ENCODE measurements at places on chromosomes 7 and 10.
A peak's percentile ranks its signal among the peaks of the same experiment; 100 is the strongest.

- DNase-seq, result no peak
Observed at GRCh38 chr10:33780961-33781360, 446.5 kb upstream of the NRP1 start.

- no peak for DNase-seq
Observed at GRCh38 chr10:5679606-5680005, 5.0 kb upstream of the TASOR2 start.

DNA sequence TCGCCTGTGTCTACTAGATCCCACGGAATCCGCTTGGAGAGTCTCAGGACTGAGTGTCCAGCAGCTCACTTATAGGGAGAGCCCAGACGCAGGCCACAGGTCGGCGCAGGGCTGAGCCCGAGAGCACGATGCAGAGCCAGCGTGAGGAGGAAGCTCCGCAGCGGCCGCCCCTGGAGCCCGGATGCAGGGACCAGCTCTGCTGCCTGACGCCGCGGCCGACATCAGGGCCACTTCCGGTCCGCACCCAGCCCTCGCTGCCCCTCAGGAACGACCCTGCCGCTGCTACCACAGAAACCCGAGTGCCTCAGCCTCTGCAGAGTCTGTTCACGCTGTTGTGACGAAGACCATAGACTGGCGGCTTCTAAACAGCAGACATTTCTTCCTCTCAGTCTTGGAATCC lies 275.8 kb upstream of the PPP2R2D start:
- DNase-seq, result no peak

DNA sequence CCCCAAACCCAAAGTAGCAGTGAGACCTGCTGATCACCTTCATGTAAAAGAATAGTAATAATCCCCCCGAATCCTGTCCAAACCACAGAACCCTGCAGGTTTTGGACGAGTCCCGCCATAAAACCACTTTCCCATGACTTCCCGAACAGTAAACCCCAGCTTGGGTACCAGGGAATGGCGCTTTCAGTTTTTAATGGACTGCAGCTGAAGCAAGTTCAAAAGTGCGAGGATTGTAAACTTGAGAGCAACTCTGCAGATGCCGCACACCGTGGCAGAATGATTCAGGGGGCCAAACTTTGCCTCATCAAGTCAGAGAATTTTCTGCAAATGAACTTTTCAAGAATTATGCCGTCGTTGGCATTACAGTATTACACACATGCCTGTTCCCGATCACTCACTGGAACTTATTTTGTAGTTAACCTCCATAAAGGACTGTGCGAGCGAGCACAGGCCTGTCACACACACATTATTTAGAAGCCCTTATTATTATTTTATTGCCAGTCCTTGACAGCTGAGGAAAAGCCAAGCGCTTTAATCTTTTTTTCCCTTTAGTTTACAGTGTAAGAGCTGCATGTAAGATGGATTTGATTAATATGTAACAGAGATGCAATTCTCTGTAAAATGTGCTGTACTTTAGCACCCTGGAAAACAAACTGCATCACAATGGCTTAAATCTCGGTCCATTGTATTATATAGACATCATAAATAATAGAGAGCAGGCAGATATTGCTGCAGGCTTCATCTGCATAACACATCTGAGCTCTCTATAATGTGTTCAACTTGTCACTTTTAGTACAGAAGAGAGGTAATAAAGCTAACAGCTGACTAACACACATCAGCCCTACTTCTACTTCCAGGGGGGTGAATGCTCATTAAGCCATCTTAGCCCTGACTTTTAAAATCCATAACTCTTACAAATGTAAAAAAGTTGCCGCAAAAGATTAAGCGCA lies 493.5 kb upstream of the GALNT17 start:
- no peak for DNase-seq

DNA sequence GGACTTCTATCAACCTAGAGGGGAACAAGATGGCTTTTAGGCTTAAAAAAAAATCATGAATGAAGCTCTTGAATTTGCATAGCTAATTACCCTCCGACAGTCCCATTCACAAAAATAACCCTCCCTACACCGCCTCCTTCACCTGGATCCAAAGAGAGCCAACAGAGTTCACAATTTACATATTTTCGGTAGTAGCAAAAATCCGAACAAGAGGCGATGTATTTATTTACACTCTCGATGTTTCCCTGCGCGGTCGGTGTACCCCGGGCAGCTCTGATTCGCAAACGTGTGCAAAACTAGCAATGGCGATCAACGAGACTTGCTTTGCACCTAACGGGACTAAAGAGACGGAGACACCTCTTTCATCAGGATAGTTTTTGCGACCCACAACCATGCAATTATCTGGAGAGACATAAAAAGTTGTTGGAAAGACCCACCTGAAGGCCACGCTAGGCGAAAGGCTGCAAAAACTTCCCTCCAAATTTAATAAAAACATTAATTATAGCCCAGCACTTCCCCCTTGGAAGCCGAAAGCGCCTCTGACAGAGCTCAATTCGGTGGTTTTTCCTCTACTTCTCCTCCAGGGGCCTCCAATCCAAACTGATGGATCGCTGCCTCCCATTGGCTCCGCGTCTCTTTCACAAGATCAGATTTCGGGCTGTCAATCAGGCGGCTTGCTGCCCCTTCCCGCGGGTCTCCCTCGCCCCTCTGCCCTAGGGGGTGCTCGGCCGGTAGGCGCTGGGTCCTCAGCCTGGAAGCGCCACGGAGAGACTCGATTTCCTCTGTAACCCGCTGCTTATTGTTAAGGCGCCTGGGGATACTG lies at the start of gene ETV1:
TSS of gene ETV1 (minus strand) at position 541 of the 823 bp plus-strand sequence. CDS start 614 bp downstream, outside the sequence.
- peak; percentile 16 for DNase-seq

GRCh38 chr10:29713450-29713849 lies 78.7 kb upstream of the SVIL start:
- DNase-seq, result no peak

- no peak for DNase-seq
Observed at GRCh38 chr10:11020548-11020942, 2.9 kb downstream of the CELF2 start.

DNA sequence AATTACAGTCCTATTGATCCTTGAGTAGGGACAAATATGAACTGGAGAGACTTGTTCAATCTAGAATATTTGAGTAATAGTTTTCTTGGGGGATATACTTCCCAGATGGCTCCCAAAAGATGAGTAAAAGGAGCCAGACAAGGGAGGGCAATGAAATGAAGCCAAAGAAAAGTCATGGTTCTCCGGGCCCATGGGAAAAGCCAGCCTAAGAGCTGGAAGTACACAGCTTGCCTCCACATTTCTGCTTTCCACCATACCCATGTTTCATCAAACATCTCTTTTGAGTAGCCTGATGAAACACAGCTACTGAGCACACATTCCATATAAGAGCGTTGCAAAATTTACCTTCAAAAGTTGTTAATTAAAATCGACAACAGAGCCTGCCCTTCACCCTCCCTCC lies 535.0 kb upstream of the FZD8 start:
- no peak for DNase-seq

- DNase-seq, result no peak
Observed at GRCh38 chr7:119708891-119709290, 564.1 kb upstream of the KCND2 start.

- DNase-seq, result no peak
Observed at GRCh38 chr10:15658069-15658702, 61.5 kb downstream of the ITGA8 start.

Measured in CD4-positive, alpha-beta T cell treated with Interleukin-12 subunit alpha and Interleukin-12 subunit beta, for 1 hour (primary cell).